ENCODE measurements at places on chromosomes 5 and 9.

GRCh38 chr5:179824745-179825112 lies 4.0 kb downstream of the SQSTM1 start:
- no peak for DNase-seq

- no peak for DNase-seq
Measured at GRCh38 chr9:98550206-98550820, 158.4 kb downstream of the GABBR2 start.

DNA sequence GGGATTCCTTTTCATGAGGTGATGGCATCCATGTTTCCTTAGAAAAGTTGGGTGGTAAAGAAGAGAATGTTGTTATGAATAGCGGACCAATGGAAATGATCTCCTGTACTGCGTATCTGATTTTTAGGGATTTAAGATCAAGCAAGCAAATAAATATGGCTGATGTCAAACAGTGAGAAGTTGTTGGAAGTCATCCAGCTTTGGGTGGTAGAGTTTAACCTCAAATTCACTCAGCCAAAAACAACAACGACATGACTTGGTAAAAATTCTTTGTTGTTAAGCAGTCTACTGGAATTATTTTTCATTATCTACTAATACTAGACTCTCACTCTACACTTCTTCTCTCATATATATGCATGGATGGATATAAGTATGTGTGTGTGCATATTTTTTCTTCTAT lies 426.5 kb downstream of the CTNND2 start:
- no peak for DNase-seq

DNA sequence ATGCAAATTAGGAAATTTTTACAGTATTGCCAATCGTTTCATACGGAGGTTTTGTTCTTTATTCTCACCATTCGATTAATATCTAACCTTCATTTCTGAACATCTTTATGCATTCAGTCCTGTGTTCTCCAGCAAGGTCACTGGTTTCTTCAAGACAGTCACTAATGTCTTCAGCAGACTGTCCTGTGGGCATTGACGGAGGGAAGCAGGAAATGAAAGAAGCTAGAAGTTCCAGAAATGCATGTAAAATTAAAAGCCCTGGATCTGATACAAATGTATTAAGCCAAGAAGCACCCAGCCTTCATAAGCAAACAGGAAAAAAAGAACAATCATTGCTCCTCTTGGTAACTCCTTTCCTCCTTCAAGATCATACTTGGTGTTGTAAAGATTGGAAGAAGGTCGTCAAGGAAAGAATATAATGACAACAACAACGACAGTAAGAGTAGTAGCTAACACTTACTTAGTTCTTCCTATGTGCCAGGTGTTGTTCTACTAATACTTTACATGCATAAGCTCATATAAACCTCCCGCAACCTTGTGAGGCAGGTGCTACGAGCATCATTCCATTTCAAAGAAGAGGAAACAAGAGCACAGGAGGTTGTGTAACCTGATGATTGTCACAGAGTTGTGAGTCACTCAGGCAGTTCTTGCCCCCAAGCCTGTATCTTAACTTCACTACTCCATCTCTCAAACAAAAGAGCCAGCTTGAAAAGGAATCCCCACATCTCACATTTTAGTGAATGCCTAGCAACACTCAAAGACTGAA lies 59.9 kb upstream of the CER1 start:
- no peak for DNase-seq

- DNase-seq = no peak
Measured at GRCh38 chr9:79236466-79236865, 335.3 kb upstream of the TLE4 start.

GRCh38 chr5:35924122-35924949 lies 14.1 kb downstream of the CAPSL start:
- no peak for DNase-seq

GRCh38 chr9:127059030-127059429 lies 63.4 kb downstream of the ANGPTL2 start:
- DNase-seq = no peak

GRCh38 chr5:23318960-23319359 lies 188.4 kb upstream of the PRDM9 start:
- no peak for DNase-seq

DNA sequence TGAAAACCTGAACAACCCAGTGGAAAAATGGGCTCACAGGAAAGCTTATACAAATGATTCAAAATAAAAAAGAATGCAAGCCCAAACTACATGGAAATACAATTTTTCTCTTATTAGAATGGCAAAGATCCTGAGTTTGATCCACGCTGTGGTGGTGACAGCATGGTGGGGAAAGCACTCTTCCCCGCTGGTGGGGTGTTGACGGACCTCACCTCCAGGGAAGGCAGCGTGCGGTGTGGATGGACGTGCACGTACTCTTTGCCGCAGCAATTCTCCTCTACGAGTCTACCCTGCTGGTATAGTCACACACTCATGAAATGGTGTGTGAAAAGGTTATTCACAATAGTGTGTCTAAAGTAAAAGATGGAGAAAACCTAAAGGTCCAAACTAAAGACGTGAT lies 5.9 kb upstream of the ZFP62 start:
- DNase-seq = no peak

DNA sequence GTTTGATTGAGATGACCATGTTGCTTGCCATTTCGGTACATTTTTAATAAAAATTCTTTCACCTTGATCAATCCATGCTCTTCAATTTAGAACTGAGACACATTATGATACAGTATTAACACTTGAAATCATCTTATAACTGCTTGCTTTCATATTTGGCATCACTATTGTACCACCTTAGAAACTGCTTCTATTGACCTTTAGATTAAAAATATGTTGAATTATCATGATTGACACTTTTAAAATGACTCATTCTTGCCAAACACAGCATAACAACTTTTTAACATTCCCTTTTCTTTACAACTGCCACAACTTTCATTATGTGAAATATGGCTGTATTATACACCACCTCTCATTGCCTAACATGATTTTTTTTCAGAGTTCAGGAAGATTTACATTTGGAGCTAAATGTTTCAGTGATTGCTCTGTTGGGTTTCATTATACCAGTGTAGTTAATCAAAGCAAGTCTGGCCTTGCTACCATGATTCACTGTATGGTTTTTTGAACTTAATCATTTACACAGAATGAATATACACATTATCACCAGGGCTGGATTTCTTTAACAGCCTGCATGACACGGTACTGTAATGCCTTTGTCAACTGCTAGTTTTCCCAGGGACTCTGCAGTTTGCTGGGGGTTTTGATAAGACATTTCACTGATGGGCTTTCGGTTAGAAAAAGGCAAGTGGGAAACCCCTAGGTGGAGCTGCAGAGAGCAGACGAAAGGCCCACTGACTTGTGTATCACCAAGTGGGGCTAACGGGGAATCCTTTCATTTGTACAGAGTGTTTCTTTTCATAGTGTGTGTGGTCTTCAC lies 93.6 kb upstream of the TLE4 start:
- no peak for DNase-seq

DNA sequence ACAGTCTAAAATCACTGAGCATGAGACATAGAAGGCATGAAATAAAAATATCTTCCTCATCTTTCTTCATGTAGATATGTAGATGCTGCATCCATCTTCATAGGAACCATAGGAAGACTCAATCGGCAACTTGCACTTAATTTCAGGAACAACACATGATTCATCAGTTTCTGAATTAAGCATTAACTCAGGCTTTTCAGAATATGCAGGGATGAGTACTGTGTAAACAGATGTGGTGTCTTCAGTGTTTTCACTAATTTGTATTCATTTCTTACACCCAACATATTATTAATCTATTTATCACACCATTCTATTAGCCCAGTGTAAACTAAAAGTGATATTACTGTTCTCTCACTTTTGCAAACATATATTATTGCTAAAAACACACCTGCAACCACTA lies 305.9 kb upstream of the DAB2 start:
- DNase-seq = no peak

DNA sequence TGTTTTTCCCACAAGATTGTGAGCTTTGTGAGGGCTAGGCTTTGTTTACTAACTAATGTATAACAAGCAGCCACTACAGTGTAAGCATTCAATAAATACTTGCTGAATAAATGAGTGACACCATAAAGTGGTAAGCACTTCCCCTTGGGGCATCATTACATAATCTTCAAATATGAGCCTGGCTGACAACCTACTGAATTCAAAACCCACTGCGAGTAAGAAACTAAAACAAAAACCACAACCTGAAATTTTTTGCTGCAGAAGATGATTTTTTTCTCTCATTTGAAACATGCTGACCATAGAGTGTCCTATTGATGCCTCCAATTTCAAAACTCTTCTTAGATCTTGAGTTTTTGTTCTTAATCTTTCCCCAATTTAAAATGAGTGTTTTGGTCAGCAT lies 331.3 kb upstream of the CCNG1 start:
- DNase-seq = no peak

DNA sequence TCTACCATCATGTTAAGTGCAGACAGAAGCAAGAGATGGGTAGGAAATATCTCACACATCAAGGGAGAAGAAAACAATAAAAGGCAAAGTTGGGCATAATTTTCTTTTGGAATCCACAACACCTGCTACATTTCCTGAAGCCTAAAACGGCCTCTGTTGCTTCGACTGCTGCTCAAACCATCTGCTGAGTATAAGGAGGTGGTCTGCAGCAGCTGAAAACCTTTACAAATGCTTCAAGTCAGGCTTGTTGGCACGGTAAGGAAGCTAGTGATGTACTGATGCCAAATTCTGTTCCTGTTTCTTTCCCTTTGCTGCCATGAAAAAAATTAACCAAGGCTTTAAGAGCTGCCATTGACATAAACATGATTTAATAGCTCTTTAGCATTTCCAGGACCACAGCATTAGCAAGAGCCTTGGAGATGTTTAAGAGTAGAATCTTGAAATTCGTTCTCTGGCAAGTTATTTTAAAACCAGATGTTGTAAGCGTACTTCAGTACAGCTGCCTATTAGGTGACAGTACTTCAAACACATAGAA lies 75.6 kb downstream of the DMRTA1 start:
- DNase-seq = no peak

DNA sequence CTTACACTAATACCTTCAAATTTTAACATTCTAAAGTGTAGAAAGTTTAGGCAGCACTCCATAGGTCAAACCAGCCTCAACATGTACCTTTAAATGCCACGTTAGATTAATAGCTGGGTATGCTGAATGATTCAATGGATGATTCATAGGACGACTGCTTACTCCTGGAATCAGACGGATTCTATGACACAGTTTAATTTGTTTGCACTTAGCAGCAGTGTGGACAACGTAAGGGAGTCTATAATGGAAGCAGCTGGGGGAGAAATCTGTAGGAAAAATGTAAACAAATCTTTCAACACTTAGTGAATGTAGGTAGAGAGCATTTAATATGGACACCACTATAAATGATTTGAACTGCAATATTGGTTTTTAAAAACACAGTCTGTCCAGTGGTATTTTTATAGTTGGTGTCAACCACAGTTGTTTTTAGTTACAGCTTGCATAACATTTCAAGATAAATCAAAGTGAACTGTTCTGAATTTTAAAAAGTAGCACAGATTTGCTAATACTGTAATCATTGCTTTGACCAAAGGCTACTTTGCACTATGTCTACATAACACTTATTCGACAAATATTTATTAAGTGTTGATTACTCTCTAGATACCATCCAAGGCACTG lies 701.5 kb upstream of the MEF2C start:
- DNase-seq = no peak

- DNase-seq = no peak
Measured at GRCh38 chr5:93511445-93511844, 69.6 kb downstream of the NR2F1-AS1 start.

DNA sequence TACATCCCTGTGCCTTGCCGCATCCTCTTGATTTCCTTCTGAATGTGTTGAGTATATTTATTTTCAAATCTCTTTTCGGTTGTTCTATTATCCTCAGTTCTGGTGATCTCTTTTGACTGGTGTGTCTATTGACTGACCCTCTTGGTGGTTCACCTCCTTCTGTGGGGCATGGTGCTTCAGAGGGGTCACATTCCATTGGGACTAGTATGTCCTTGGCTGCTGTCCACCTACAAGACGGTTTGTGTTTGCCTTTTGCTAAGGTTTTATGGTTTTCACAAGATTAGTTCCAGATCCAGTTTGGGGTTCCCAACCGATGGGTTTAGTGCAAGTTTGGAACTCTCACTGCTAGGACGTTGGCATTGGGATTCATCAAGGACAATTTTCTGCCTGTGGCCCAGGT lies 66.6 kb downstream of the PHF2 start:
- DNase-seq = no peak

- DNase-seq = no peak
Measured at GRCh38 chr5:2018390-2018724, 135.6 kb upstream of the IRX4 start.

DNA sequence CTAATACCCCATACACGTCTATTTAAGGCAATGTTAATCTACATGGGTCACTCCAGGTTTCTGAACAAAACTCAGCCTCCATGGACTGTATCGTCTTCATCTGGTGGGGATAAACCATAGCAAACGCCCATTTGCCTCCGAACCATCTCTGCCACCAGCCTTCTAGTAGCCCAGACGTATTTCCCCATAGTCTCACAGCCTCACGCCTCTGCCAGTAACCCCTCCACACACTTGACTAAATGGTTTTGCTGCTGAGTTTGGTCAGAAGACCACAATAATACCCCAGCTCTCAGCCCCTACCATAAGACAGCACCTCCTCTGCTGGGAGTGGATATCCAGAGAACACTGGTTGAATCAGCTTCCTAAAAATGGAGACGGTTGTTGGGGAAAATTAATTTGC lies 8.7 kb downstream of the ERAP2 start:
- no peak for DNase-seq

GRCh38 chr5:3346111-3346820 lies 249.4 kb upstream of the IRX1 start:
- no peak for DNase-seq

DNA sequence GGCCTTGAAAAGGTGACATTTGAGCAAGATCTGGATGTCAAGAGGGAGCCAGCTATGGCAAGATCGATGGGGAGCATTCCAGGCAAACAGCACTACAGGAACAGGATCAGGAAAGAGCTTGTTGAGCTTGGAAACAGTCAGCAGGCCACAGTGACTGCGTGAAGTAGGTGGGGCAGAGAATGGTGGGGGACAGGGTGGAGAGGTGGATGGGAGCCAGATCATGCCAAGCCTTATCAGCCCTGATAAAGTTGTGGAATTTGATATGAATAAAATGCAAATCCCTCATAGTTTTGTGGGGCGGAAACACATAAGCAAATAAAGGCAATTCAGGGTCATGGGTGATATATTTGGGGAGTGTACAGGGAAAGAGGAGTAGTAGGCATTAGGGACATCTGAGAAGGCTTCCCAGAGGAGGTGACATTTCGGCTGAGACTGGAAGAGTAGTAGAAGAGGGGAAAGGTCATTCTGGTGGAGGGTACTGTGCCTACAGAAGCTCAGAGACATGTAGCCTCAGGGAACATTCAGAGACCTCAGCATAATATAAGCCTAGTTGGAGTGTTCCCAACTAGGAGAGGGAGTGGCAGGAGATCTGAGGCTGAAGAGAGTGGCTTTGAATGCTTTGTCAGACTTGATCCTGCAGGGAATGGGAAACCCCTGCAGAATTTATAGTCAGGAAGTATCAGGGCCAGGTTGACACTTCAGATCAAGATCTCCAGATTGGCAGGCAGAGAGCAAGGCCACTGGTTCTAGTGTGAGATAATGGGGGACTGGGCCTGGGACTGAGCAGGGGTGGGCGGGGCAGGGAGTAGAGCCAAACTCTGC lies 9.7 kb upstream of the CYSTM1 start:
- no peak for DNase-seq
